ENCODE measurements at places on chromosomes 11 and 22. TPM values are rescaled to one million over a fixed set of nuclear protein-coding genes. Genes with fewer than 3 reads are reported as not detected.

- no peak for DNase-seq
Observed at GRCh38 chr11:109507836-109508561, 86.0 kb downstream of the C11orf87 start.

GRCh38 chr11:110907629-110908028, 195.4 kb upstream of the ARHGAP20 start:
- DNase-seq, result no peak

DNA sequence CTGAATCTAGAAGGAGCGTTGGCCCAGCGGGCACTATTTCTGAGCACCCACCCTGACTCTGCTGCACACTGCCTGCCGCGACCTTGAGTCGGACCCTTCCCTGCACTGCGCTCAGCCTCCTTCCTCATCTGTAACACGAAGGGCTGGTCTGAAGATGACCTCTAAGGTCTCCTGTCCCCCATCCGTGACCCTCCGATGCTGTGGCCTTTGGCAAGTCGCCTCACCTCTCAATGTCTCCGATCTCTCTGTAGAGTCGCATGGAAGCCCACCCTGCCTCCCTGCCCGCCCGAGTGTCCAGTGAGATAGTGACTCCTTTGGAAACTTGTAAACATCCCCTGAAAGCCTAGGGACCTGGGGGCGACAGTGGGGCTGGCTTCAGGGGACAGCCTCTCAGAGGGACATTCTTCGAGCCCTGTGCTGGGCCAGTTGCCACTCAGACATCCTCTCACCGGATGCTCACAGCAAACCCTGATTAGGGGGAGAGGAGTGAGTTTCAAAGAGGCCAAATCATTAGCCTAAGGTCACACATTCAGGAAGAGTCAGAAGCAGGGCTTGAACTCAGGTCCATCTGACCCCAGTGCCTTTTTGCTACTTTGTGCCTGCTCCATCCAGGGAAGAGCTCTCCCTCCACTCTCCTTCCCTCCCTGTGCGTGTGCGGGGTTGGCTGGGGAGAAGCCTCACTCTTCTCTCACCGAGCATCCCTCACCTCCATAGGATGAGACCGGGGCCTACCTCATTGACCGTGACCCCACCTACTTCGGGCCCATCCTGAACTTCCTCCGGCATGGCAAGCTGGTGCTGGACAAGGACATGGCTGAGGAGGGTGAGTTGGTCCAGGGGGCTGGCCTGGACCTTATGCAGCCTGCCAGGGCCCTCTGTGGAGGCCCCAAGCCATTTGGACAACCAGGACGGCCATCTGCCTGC, 1.1 kb downstream of the KCTD17 start:
- DNase-seq, result no peak

DNA sequence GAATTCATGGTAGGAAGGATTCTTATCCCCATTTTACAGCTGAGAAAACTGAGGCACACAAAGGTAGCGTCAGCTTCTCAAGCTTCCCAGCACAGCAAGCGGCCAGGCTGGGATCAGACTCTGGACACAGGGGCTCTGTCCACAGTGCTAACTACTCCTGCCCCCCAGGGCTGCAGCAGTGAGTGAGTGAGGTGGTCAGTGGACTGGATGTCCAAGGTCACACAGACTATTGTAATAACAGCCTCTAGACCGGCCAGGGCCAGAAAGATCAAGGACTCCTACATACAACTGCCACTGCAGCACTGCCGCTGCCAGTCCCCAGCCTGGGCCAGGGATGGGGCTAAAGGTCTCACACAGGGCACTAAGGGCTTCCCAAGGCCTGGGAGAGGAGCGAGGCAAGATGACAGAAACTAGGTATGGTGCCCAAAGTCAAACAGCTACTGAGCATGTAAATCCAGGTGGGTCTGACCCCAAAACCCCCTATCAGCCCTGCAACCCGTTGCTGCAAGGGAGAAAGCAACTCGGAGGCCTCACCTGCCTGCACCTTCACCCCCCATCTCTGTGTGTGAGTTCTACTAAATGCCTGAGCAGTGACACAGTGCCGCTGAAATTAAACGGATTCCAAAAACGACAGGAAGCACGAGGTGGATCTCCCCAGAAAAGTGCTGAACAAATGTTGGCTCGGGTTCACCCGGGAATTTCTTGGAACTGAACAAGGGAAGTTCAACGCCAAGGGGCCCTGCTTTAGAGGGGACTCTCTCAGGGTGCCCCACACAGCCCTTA, 161.8 kb upstream of the GRK3 start:
- no peak for DNase-seq

DNA sequence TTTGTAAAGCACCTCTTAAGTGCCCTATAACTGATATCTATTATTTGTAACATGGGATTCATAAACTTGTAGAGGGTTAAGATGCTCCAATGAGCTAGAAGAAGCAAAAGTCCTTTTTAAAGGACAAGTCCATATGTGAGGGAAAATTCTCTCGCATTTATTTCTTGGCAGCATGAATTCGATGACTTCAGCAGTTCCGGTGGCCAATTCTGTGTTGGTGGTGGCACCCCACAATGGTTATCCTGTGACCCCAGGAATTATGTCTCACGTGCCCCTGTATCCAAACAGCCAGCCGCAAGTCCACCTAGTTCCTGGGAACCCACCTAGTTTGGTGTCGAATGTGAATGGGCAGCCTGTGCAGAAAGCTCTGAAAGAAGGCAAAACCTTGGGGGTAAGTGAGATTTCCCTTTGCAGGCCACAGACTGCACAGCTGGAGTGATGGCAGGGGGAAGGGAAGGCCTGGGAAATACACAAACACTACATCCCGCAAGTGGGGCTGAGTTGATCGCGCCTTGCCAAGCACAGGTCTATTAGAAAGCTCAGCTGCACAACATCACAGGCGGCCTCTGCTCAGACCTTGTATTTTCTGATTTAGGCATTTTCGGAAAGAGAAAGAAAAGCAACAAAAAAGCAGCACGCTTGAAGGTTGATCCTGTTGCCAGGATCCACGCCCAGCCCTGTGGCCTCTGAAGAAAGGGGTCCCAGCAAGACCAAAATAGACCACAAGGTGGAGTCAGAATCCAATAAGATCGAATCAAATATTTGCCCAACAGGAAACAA, 1.5 kb downstream of the MS4A8 start:
- DNase-seq, result no peak

- no peak for DNase-seq
Observed at GRCh38 chr11:36463781-36464180, 46.3 kb downstream of the TRAF6 start.

DNA sequence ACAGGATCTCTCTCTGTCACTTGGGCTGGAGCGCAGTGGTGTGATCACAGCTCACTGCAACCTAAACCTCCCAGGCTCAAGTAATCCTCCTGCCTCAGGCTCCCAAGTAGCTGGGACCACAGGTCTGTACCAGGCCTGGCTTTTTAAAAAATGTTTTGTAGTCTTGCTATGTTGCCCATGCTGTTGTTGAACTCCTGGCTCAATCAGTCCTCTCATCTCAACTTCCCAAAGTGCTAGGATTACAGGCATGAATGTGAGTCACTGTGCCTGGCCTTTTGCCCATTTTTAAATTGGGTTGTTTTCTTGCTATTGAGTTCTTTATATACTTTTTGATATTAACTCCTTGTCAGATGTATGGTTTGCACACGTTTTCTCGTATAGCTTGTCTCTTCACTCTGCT, 33.0 kb upstream of the PITPNB start:
- no peak for DNase-seq

DNA sequence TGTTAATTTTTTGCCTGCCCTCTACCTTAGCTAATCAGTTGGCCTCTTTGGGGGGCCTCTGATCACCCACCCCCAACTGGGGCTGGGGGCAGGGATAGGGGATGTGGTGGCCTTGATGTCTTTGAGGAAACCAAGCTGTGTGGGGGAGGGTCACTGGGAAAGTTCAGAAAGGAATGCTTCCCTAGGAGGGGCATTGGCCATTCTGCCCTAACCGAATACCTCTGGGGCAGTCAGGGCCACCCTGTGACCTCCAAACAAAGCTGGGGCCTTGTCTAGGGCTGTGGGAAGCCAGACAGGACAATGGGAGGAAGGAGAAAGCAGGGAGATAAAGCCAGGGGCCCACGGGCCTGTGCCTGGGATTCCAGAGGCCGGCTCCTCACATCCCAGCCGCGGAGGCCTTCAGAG, 97.5 kb downstream of the TSPAN18 start:
- DNase-seq, result no peak

GRCh38 chr11:19259487-19260345, 19.0 kb upstream of the E2F8 start:
- DNase-seq, result peak; percentile 30

DNA sequence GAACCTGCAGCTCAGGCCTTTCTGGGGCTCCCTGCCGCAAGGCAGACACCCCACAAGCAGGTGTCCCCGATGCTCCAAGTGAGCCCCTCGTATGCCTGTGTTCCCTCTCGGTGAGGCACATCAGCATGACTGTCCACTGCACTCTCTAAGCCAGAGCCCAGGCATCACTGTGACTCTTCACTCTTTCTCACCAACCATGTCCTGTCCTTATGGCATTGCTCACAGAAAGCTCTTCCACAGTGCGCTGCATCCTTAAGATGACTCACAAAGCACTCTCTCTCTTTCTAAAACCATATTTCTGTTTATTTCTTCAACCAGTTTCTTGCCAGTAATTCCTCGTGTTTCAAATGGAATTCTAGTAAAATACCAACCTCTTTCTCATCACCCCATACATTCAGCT, 18.1 kb downstream of the GAB4 start:
- DNase-seq, result no peak

DNA sequence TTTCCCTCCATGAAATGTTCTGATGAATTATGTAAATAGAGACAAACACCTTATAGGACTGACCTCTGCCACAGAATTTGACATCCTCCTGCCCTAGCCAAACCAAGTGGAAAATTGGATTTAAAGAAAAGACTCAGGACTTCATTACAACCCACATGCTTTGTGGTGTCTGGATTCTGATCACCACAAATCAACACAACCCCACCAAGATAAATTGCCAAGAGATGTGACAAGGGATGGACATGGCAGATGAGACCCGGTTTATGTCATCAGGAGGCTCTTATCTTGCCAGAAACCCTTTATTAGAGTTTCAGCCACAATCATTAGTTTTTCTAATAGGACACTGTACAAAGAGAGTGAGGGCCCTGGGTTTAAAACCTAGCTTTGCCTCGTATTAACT, 57.9 kb upstream of the SLC6A5 start:
- DNase-seq, result no peak

DNA sequence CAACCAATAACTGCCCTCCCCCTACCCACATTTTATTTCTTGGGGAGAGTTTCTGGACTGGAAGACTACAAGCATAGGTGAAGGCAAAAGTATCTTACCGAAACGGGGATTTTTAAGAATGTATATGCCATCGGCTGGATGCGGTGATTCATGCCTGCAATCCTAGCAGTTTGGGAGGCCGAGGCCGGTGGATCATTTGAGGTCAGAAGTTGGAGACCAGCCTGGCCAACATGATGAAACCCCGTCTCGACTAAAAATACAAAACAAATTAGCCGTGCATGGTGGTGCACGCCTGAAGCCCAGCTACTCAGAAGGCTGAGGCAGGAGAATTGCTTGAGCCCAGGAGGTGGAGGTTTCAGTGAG, 20.8 kb upstream of the SLN start:
- DNase-seq, result no peak

GRCh38 chr11:107705027-107705426, 6.8 kb downstream of the SLN start:
- no peak for DNase-seq

- no peak for DNase-seq
Observed at GRCh38 chr22:23537416-23537815, 42.7 kb downstream of the IGLL1 start.

DNA sequence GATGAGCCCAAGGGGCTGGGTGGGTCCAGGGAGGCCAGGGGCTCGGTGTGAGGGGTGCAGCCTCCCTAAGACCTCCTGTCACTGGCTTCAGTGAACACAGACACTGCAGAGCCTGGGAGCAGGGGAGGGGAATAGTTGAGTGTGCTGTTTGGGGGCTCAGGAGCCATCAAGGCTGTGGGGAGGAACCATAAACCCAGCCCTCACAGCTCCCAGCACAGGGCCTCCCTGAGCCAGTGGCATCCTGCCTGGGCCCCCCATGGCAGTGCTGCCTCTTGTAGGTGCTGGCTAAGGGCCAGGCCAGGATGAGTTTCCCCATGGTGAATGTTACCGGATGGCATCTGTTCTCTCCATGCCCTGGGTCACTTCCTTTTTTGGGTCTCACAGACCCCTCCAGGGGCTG, 25.5 kb downstream of the KCNJ5 start:
- no peak for DNase-seq

DNA sequence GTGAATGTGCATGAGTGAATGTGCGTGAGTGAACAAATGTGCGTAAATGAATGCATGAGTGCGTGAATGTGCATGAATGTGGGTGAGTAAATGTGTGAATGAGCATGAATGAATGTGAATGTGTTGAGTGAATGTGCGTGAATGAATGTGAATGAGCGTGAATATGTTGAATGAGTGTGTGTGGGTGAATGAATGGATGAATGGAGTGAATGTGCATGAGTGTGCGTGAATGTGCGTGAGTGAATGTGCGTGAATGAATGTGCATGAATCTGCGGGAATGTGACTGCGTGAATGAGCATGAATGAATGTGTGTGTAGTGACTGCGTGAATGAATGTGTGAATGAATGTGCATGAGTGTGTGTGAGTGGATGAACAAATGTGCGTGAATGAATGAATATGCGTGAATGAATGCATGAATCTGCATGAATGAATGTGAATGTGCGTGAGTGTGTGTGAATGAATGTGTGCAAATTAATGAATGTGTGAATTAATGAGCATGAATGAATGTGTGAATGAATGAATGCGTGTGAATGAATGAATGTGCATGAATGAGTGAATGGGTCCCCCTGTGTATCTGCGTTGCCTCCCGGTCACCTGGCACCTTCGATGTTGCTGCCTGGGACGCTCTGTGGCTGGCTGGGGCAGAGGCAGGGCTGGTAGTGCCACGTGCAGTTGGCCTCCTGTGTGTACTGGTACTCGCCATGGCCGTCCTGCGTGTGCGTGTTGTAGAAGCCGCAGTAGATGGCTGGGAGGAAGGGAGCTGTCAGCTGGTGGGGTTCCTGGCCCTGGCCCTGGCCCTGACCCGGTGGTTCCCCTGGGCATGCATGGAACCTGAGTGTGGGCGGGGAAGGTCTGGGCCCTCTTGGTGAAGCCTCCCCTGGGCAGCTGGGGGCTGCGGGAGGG, 13.4 kb downstream of the MUC6 start:
- no peak for DNase-seq

- peak; percentile 31 for DNase-seq
Observed at GRCh38 chr11:10488934-10489691, 34.0 kb downstream of the AMPD3 start.

Gene DNAJC24
- total RNA-seq, result 21.9 TPM

Gene MOGAT2
- not detected for total RNA-seq

Gene APOC3
- not detected for total RNA-seq

Gene OR8H3
- total RNA-seq, result not detected

Gene SIK2
- 8.8 TPM for total RNA-seq

Gene NXPE1
- total RNA-seq, result not detected

Gene SPON1
- 0.97 TPM for total RNA-seq

Gene SHISA8
- 1.3 TPM for total RNA-seq

Gene CLDN5
- total RNA-seq, result not detected

Gene PPP1R14B
- total RNA-seq, result 365 TPM

Data from CD8-positive, alpha-beta memory T cell (primary cell).